ENCODE measurements at places on chromosomes 2 and 18.

DNA sequence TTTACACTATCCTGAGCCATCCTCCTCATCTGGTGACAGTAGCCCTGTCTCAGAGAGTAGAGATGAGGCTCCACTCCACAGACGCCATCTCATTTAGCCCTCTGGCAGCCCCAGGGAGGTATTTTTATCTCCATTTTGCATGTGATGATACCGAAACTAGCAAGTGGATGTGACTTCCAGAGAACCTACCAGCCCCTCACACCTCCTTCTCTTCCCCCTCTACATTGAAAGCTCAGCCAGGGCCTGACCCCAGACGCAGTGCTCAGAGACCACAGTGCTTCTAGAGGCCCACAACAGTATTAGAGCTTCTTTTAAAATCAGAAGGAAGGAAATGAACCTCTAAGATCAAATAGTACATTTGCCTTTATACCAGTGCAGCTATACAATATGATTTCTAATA is 8.3 kb downstream of the GYPC start:
- no peak for DNase-seq

DNA sequence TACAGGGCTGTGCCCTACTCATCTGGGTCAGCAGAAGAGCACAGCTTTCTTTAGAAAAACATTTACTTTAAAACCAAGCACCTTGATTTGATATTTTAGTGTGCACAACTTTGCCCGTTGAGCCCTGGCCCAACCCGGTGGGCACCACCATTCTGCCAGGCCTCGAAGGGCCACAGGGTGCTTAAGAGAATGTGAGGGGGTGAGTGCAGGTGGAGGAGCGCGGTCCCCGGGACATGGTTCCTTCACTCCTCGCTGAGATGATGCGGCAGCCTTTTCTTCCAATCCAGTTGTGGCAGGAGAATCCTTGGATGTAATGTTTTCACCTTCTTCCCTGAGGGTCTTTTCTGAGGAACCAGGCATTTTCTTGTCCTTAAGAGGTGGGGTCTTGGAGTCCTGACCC is 119.0 kb downstream of the RPIA start:
- DNase-seq: no peak

- no peak for DNase-seq
Measured at GRCh38 chr2:163132850-163133249, 294.3 kb upstream of the KCNH7 start.

- no peak for DNase-seq
Measured at GRCh38 chr2:173752152-173752551, 213.0 kb downstream of the SP3 start.

DNA sequence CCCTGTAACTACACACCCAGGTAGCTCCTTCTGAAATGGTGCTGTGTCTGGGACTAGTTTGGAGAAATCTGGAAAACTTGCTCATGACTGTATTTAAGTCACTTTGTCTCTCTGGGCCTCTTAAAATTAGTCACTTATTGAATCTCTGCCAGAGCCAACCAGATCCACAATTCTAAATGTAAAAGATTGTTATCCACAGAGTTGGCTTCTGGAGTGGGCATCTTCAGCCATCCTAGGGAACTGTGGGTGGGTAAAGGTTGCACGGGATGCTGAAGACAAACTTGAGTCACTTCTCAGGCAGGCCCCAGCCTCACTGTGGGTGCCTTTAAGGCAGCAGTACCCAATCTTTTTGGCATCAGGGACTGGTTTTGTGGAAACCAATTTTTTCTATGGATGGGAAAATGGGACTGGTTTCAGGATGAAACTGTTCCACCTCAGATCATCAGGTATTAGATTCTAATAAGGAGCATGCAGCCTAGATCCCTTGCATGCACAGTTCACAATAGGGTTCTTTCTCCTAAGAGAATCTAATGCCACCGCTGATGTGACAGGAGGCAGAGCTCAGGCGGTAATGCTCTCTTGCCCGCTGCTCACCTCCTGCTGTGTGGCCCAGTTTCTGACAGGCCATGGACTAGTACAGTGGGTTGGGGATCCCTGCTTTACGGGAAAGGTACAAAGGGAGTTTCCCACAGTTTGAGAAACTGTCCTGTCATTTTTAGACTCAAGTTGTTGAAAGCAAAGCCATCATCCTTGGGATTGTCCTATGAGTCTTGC is 98.3 kb upstream of the SPRED2 start:
- no peak for DNase-seq

GRCh38 chr2:49261781-49262180 is 107.5 kb upstream of the FSHR start:
- DNase-seq: no peak

- DNase-seq: no peak
Measured at GRCh38 chr2:237723602-237724001, 75.0 kb upstream of the RBM44 start.

DNA sequence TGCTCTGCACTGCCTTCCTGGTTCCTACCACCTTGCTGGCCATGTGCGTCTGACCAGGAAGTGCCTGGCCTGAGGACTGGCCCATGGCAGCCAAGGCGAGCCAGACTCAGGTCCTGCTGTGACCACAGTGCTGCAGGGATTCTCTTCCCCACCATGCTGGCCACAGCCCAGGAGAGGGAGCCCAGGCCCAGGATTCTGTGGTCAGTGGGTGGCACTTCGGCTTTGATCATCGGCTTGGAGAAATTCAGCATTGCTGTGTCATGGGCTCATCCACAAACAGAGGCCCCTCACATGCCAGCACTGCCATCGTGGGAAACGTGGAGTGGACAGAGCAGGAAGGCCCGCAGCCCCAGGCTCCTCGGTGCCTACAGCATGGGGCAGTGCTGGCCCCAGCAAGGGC is 211.6 kb downstream of the SEPTIN10 start:
- no peak for DNase-seq

DNA sequence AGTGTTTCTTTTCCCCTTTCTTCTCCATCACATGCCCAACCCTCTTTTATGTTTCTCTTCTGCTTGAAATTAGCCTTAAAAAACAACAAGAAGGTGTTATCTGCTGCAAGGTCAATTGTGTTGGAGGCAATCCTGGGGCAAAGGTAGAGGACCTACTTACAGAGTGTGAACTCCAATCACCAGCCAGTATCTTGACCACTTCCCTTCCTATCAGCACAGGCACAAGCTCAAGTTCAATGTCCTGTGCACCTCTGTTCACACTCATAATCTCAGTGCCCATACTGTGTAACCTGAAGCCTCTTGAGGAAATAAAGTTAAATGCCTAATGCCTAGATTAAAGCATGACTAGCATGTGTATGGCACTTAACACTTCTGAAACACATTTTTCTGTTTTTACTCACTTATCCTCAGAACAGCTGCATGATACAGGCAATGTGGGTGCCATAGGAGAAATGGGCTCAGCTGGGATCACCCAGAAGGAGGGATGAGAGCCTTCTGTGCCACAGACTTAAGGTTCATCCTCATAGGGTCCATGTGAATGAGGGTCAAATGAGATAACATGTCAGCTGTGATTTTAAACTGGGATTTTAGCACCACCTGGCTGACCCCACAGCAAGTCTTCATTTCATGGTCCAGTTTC is 701.5 kb downstream of the BCL11A start:
- no peak for DNase-seq

GRCh38 chr2:238868067-238868524 is 20.2 kb downstream of the TWIST2 start:
- no peak for DNase-seq

DNA sequence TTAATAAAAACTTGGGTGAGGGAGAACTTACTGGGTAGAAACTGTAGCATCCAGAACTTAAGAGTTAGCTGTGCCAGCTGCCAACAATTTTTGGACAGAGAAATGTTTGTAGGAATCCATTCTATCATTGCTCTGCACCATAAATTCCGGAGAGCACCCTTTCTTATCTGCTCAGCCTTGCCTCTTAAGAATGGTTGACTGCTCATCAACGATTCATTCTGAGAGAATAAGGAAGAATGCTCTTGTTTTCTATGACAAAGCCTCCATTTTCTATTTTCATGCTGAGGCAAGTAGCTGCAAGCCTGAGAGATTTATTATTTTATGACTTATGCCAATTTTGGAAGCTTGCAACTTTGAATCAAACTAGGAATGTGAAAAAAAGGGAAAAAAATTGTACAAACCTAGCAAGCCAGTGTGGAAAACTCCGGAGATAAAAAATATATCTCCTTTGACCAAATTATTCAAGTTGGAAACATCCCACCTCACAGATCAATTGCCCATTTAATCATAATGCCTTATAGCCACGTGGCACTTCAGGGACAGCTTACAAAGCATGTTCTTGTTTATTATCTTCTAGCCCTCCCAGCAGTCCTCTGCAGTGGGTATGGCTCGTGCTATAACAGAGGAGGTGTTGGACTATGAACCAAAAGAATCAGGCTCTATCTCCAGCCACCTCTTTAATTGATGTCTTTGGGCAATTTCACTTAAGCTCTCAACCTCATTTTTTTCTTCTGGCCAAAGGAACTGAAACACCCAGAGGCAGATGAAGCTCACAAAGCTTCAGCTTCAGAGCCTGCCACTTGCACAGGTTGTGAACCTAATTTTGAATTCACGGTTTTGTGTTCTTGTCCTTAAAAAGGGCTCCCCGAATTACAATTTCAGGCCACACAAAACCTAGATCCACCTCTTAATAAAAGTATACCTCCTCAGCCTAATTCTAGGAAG is 40.9 kb upstream of the ATL2 start:
- no peak for DNase-seq

- DNase-seq: no peak
Measured at GRCh38 chr2:237961637-237962036, 5.2 kb upstream of the UBE2F start.

- no peak for DNase-seq
Measured at GRCh38 chr2:162477011-162477410, 133.1 kb downstream of the GCA start.

DNA sequence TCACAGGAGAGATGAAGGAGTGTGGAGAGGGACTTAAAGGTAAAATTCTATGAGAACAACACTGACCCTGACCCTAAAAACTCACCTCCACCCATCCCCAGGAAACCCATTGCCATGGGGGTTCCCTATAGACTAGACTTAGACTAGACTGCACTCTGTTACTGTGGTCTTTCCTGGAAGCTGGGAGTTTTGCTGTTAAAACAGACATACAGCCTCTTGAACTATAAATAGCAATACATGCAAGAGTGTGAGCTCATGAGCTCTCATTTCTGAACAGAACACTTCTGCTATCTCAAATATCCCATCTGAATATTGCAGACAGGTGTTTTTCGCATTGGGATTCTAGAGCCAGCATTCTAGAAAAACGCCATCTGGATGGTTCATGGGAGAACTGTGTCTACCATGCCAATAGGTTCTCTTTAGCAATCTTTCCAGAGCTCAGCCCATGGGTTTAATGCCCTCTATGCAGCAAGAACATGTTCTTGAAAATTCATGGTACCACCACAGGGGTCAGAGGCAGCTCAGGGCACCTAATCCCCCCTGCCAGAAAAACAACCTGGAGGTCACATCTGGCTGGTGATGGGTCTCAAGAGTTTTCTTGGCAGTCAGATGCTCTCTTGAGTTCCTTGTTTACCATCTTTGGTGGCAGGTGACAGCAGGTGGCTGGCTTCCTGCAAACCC is 51.9 kb downstream of the SLC14A2 start:
- no peak for DNase-seq

- no peak for DNase-seq
Measured at GRCh38 chr2:238502088-238502810, 75.5 kb downstream of the ASB1 start.

GRCh38 chr2:23905155-23905554 is 21.8 kb downstream of the ATAD2B start:
- DNase-seq: no peak

GRCh38 chr18:72866901-72867745 is 664 bp downstream of the NETO1 start:
- DNase-seq: no peak

- no peak for DNase-seq
Measured at GRCh38 chr2:120638450-120638849, 97.2 kb upstream of the GLI2 start.

DNA sequence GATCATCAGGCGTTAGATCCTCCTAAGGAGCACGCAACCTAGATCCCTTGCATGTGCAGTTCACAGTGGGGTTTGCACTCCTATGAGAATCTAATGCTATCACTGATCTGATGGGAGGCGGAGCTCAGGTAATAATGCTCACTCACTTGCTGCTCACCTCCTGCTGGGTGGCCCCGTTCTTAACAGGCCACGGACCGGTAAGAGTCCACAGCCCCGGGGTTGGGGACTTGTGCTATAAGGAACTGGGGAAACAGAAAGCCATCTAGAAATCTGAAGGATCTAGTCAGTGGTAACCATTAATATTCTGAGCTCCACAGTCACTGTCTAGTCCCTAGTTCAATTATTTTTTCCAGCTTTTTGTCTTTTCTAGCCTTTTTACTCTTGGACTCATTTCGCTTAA is 44.7 kb upstream of the GAREM2 start:
- DNase-seq: no peak

GRCh38 chr2:8118940-8119781 is 562.7 kb upstream of the ID2 start:
- DNase-seq: no peak

- no peak for DNase-seq
Measured at GRCh38 chr18:3286159-3286558, 24.2 kb downstream of the MYL12B start.

Data from forelimb muscle (tissue), 1 donor.